ENCODE measurements at places on chromosomes 16 and 17.
A peak's percentile ranks its signal among the peaks of the same experiment; 100 is the strongest.

GRCh38 chr17:17931159-17931558, 41.0 kb downstream of the TOM1L2 start:
- DNase-seq = no peak

- no peak for DNase-seq
Observed at GRCh38 chr17:73261952-73262675, 434 bp upstream of the CPSF4L start.

GRCh38 chr17:48106802-48107136, 797 bp upstream of the SNX11 start:
- no peak for DNase-seq

GRCh38 chr17:83179811-83180210, 100.4 kb downstream of the METRNL start:
- DNase-seq = no peak

GRCh38 chr17:15744885-15745284, 12.8 kb downstream of the TBC1D26 start:
- DNase-seq = no peak

- no peak for DNase-seq
Observed at GRCh38 chr17:41339571-41340172, 11.0 kb downstream of the KRT33A start.

DNA sequence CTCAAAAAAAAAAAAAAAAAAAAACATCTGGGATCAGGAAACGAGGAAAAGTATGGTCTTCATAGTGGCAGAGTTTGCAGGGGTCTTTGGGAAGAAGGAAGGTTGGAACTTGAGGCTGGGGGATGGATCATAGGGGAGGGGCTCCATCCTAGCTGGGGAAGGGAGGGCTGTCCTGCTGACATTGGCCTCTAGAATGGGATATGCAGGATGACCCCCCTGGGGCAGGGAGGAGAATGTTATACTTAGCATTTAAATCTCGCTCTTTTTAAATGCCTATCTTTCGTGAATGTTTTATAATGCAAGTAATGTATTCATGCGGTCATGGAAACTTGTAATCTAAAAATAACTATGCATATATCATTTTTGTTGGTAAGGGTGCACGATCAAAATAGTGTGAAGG, 33.2 kb downstream of the TMEM235 start:
- DNase-seq = no peak

DNA sequence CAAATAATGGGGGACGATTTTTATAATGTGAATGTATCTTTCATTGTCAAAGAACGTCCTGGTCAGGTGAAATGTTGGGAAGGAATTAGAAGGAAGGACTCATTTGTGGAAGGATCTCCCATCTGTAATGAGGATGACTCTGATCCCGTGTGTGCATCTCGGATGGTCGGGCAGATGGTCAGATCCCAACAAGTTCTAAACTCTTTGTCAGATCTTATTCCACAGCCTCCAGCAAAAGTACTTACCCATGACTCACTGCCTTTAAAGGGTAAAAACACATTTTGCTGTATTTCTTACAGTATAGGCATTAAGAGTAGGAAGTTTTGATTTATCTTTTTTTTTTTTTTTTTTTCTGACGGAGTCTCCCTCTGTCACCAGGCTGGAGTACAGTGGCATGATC, 539 bp upstream of the KRTAP4-8 start:
- DNase-seq = no peak

- no peak for DNase-seq
Observed at GRCh38 chr16:74053312-74053711, 243.3 kb upstream of the PSMD7 start.

DNA sequence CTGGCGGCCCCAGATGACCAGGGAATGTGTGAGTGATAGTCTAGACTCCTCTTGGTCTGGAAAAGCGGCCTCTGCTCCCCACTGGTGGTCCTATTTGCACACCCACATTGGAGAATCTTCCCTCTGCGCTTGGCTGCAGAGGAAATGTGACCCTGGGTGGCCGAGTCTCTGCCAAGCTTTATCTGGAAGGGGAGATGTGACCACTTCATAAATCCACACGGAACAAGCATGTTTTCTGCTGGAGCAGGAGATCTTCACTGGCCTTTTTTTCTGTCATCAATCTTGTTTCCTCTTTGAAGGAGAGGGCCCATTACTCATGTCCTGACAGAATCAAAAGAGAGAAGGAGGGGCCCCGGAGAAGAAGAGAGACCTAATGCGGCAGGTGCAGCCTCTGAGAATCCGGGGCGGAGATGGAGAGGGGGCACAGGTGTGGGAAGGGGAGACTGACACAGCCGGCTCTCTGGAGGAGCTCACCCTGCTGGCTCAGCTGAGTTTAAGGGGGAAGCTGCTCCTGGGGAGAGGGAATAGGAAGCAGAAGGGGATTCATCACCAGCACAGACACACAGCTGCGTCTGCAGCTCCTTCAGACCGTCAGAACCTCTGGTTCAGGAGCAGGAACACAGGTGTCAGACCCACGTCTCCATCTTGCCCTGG, 116.3 kb downstream of the SOX9 start:
- DNase-seq = no peak

GRCh38 chr16:1413684-1414531, 596 bp downstream of the UNKL start:
- peak; percentile 41 for DNase-seq

DNA sequence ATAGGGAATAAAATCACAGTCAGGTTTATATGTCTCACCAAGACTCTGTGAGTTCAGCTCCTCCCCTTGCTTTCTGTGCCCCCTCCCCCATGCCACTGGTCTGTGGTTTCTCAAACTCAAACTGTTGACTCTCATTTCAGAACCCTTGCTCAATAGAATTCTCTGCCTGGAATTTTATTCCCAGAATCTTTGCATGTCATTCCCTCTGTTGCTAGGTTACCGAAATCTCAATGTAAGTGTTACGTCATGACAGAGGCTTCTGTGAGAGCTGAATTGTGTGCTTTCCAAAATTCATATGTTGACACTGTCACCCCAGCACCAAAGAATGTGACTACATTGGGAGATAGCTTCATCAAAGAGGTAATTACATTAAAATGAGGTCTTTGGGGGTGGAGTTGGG, 1938.8 kb downstream of the TP53TG3F start:
- no peak for DNase-seq

Data from activated gamma-delta T cell (primary cell).